Jurkat, Clone E6-1 (cell line): ENCODE measurements at places on chromosomes 4 and X.
A peak's percentile ranks its signal among the peaks of the same experiment; 100 is the strongest.

DNA sequence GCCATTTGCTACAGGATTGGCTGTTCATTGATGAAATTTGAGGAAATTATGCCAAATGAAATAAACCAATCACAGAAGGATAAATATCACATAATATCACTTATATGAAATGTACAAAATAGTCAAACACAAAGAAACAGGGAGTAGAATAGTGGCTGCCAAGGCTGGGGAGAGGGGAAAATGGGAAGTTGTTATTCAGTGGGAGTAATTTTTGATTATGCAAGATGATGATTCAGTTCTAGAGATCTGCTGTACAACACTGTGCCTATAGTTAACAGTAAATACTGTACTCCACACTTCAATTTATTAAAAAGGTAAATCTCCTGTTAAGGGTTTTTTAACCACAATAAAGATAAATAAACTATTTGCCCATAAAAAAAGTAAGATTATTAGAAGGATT is 101.1 kb downstream of the TMA16 start:
- DNase-seq, result no peak

DNA sequence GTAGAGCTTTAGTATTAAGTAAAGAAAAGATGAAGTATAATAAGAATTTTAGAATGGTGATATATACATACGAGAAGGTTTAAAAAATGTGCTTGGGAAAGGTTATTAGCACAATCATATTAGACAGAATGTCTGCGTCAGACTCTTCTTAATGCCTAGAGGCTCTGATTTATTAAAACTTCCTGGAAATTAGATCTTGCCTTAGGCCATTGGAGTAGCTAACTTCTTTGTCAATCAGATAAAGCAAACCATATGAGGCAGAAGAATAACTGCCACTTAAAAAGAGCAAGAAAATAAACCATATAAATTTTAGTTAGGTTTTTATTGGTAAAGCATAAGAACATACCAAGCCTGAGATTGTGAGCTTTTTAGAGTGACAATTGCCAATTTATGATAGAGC is 309.1 kb downstream of the TLL1 start:
- DNase-seq, result no peak

- peak; percentile 56 for DNase-seq
These were observed 2.1 kb upstream of the APBB2 start for GRCh38 chr4:41216294-41217019.

DNA sequence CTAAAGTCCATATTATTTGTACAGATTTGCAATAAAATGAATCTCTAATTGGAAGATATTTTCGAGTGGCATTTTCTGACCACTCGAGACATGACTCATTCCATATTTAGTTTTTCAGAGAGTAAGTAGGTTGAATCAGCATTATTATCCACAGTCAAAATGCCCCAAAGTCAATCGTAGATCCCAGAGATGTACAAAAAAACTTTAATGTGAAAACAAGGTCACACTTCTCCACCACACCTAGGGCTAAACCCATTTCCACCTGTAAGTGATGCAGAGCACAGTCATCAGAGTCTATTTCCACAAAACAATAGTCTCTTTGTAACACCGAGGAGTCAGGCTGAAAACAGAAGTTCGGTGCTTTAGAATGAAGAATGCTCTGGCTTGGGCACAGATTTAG is 117.1 kb upstream of the TENM3 start:
- DNase-seq, result no peak

- DNase-seq, result no peak
These were observed 25.5 kb downstream of the PDLIM5 start for GRCh38 chr4:94477227-94477626.

- DNase-seq, result no peak
These were observed 7.8 kb upstream of the HAUS3 start for GRCh38 chr4:2249526-2250356.

GRCh38 chrX:40933132-40933705 is 152.0 kb upstream of the USP9X start:
- DNase-seq, result peak; percentile 34

- no peak for DNase-seq
These were observed 46.8 kb upstream of the MID1 start for GRCh38 chrX:10667143-10667542.
